SJCRH30 (cell line): ENCODE measurements at places on chromosomes 4 and X.

GRCh38 chr4:126405369-126405982, 1090.7 kb downstream of the FAT4 start:
- DNase-seq: no peak

GRCh38 chr4:24794480-24794879, 893 bp upstream of the SOD3 start:
- no peak for DNase-seq

- DNase-seq: no peak
These were observed 87.6 kb downstream of the ABLIM2 start for GRCh38 chr4:8070736-8071718.

GRCh38 chr4:98673288-98673644, 14.9 kb upstream of the TSPAN5 start:
- no peak for DNase-seq

DNA sequence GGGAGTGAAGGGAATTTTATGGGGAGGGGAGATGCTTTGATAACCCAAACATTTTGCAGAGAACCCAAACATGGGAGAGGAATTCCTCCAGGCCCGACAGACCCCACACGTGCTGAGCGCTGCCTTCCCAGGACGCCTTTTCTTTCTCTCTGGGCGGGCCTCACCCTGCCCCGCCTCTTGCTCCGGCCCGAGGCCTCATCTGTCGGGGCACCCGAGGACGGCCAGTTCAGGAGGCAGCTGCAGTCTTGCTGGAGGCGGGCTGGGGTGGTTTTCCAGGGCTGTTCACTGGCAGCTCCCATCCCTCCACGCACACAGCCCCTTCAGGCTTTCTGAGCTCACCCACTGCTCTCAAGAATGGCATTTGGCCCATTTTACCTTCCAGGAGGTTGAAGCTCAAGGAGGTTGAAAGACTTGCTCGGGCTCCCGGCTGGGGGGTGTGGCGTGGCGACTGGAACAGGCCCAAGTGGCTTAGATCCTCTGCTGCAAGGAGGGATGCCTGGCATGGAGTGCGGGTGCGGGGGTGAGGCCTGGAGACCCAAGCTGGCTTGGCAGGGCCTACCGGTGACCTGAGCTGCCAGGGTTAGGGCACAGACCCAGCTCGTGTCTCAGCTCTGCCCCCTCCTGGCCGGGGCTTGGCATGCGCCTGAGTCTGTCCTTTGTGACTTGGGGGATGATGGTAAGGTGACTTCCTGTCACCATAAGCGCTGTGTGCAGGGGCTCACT, 99.2 kb downstream of the PSAPL1 start:
- DNase-seq: peak; percentile 84

DNA sequence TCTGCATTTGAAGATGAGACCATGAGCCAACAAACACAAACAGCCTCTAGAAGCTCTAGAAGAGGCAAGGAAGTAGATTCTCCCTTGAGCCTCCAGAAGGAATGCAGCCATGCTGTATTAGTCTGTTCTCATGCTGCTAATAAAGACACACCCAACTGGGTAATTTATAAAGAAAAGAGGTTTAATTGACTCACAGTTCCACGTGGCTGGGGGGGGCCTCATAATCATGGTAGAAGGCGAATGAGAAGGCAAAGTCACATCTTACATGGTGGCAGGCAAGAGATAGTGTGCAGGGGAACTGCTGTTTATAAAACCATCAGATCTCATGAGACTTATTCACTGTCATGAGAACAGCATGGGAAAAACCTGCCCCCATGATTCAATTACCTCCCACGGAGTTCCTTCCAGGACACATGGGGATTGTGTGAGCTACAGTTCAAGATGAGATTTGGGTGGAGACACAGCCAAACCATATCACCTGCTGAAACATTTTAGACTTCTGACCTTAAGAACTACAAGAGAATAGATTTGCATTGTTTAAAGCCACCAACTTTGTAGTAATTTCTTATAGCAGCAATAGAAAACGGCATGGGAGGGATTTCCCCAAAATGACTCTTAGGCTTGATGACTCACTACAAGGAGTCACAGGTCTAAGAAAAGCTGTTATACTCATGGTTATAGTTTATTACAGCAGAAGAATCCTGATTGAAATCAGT, 284.4 kb upstream of the SFRP2 start:
- DNase-seq: no peak

- no peak for DNase-seq
These were observed 4.3 kb downstream of the HADH start for GRCh38 chr4:107993969-107994368.

DNA sequence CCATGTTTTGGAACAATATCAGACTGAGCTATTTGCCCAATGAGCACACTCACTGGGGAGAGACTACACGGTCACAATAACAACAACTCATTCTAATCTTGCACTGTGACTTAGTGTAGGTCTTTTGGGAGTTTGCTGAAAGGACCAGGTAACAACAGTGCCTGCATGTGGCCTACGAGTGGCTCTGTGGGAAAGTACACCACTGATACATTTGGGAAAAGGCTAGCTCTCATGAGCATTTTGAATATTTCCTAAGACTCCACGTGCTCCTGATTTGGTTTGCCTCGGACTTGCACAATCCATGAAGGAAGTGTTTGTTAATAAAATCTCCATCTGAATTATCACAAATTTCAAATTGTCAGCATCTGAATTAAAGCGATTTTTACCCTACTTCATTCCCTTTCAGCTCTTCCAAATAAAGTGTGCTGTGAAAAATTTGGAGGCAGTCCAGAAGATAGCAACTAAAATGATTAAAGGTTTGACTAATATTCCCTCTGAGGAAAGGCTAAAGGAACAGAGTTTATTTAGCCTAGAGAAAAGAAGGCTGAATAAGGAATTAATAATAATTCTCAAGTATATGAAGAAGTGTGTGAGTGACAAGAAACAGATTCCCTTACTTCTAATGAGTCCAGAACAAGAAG, 406.4 kb downstream of the PPARGC1A start:
- DNase-seq: no peak

- DNase-seq: no peak
These were observed 87.7 kb downstream of the RFC1 start for GRCh38 chr4:39278476-39278875.

GRCh38 chr4:76127754-76128153, 20.4 kb downstream of the NUP54 start:
- no peak for DNase-seq

DNA sequence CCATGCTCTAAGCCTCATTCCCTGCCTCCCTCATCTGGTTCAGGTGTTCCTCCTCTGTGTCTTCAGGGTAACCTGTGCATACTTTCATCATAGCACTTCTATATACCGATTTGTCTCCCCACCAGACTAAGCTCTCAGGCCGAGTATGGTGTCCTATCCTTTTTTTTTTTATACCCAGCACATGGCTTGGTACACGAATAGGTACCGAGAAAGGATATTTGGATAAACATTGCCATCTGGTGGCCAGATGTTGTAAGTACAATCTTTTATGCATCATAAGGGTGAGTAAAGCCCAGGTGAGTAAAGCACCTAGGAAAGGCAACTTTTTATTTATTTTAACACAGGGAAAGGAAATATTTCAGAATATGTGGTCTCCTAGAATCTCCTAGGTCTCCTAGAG, 68.4 kb downstream of the MID2 start:
- peak; percentile 67 for DNase-seq

GRCh38 chrX:68196939-68197791, 236.1 kb downstream of the OPHN1 start:
- DNase-seq: peak; percentile 79

- no peak for DNase-seq
These were observed 46.2 kb downstream of the SMARCA5 start for GRCh38 chr4:143559757-143560147.

DNA sequence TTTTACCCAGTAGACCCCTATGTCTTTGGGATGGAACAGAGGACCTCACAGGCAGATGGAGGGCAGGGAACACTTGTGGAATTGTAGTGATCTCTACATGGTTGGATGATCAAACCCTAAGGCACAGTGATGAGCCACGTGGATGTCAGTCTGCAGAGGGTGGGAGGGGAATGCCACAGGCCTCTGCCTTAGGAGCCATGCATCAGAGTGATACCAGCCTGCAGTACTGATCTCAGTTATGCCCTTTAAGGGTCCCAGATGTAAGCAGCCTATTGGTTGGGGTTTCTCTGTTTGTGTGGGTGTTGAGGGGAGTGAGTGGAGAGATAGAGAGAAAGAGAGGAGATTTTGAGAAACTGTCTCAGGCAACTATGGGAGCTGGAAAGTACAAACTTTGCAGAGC, 39.9 kb upstream of the XAGE1B start:
- no peak for DNase-seq

DNA sequence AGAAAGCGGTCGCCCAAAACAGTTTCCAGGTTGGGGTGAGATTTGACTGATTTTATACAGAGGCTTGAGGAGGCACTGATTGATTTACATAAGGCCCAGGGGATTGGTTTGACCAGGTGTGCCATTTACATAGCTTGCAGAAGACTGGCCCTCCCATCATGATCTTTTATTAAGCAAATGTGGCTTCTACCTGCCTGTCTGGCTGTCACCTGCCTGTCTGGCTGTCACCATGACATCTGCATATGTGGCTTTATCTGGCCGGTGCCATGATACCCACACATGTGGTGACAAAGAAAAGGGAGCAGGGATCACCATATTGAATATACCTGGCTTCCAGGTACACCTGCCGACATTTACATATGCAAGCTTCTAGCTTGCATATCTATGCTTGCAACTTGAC, 17.0 kb upstream of the CDS1 start:
- no peak for DNase-seq

DNA sequence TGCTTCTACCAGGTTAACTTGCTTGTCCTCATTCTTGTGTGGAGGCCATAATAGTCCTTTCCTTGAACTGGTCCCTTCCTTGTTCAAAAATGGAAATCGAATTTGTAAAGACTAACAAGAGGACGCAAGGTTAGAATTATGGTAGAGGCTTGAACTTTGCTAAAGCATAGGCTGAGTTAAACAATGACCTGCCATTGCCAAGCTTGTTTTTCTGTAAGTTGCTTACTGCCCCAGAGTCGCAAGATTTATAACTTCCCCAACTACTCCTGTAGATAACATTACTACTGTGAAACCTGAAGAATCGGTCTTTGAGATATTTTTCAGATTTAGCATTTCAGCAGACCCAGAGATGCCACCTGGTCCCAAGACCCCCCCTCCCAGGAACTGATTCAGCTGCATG, 45.3 kb downstream of the RAB33B start:
- DNase-seq: no peak

- no peak for DNase-seq
These were observed 131.7 kb downstream of the MGST2 start for GRCh38 chr4:139797287-139797686.

- DNase-seq: no peak
These were observed 177.4 kb downstream of the DCHS2 start for GRCh38 chr4:154314248-154314647.
